ENCODE measurements at places on chromosomes 11 and 22.
A peak's percentile ranks its signal among the peaks of the same experiment; 100 is the strongest.

DNA sequence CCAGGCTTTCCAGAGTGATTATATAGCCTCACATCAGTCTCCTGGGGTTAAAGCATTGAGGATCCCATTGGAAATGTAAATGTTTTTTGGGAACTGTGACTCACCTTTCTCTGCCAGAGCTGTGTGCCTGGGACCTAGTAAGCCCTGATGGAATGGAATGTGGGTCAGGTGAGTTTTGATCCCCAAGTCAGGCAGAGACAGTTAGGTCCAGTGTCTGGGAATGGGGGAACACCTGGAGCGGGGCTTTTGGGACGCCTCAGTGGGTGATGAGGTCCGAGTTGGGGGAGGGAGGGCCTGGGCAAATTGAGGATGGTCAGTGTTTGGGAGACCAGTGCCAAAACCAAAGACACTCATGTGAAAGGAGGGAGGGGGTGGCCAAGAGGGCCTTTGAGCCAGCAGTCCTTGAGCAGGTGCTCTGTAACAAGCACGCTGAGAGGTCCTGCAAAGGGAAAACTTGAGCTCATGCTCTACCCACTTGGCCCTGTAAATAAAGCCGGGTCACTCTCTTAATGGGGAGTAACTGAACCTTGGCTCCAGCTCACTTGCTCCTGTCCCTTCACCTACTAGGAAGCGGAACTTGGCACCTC, 104.7 kb downstream of the NAV2 start:
- DNase-seq = no peak

DNA sequence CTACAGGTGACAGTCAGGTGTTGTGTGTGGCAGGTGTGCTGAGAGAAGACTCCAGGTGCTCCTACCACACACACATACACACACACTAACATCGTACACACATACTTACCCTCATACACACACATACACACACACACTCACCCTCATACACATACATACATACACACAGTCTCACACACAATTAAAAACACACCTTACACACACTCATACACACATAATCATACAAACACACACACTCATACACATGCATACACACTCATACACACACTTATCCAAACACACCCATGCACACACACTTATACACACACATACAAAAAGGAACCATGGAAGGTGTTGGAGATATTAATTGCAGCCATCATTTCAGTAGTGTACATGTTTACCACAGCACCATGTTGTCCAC, 4.6 kb downstream of the KRTAP5-3 start:
- no peak for DNase-seq

DNA sequence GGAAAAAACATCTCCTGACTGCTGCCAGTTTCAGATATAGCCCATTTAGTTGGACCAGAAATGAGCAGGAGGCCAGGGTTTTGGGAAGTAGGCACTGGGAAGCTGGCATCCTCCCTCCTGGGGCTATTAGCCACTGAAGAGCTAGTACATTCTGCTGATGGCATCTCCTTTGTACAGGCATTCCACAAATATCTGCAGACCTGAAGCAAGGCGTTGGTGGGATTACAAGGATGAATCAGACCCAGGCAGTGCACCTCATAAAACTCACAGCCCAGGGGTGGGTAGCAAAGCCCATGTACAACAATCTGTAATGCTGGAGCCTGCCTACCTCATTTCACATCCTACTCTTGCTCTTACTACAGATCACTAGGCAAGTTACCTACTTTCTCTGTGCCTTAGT, 27.5 kb upstream of the POU2AF1 start:
- DNase-seq = no peak

- no peak for DNase-seq
Measured at GRCh38 chr11:132886335-132886734, 646.0 kb downstream of the OPCML start.

GRCh38 chr11:31214372-31214771, 155.2 kb downstream of the DCDC1 start:
- no peak for DNase-seq

DNA sequence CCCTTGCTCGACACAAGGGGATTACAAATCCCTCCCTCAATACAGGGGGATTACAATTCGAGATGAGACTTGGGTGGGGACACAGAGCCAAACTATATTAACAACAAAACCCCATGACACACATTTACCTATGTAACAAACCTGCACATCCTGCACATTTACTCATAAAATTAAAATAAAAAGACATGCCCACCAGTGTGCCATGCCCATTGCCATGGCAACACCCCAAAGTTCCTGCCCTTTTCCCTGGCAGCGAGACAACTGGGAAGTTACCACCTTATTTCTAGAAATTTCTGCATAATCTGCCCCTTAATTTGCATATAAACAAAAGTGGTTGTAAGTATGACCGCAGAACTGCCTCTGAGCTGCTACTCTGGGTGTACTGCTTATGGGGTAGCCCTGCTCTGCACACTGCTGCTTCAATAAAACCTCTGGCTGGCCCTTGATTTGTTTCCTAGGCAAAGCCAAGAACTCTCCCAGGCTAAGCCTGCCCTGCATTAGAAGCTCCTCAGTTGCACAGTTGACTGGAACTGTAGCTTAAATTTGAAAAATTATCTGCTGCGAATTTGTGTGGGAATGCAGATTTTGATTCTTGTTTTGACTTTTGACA, 8.6 kb upstream of the INCENP start:
- no peak for DNase-seq

GRCh38 chr22:37275622-37276021, 6.7 kb upstream of the CYTH4 start:
- DNase-seq = no peak

DNA sequence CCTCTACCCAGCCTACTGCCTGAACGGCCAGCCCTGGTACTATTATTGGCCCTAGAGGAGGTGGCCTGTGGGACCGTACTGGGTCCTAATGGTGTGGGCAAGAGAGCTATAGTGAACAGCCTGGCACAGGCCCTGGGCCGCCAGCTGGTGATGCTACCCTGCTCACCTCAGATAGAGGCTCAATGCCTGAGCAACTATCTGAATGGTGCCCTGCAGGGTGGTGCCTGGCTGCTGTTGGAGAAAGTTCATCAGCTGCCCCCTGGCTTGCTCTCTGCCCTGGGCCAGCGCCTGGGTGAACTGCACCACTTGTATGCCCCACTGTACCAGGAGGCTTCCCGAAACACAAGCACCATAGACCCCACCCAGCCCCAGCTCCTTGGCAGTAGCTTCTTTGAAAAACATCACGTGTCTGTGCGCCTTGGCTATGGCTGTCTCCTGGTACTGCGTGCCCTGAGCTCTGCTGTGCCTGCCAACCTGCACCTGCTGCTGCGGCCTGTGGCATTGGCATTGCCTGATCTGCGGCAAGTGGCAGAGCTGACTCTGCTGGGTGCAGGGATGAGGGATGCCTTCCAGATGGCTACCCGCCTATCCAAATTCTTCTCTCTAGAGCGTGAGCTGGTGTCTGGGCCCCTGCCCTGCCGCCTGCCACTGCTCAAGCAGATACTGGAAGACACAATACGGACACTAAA, 49.0 kb downstream of the DNHD1 start:
- no peak for DNase-seq

GRCh38 chr11:31355131-31355530, 14.4 kb downstream of the DCDC1 start:
- no peak for DNase-seq

DNA sequence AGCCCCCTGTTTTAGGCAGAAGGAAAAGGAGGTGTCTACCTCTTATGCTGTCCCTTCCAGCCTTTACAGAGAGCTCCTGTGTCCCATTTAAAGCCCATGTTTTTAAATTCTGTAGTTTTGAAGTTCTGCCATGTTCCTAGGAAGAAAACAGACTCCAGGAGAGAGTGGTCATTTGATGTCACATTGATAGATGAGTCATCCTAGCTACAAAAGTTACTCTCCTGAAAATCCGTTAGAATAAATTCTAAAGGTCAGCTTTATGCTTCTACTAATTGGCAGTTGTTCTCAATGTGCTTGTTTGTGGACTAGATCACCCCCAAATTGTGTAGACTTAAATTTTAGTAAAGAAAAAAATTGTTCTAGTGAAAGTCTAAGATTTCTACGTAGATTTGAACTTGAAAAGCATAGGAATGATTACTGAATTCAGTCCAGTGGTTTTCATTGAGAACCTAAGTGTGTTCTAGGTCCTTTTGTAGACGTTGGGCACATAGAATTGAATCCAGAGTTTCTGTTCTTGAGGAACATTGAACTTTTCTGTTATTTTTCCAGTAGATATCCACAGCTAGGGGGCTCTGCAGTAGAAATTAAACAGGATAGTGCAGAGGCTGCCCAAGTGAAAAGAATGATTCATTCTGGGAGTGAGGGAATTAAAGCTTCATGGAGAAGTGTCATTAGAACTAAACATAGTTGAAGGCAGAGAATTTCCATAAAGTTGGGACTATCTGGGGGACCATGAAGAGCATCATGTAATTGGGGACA, 140.6 kb upstream of the RASSF10 start:
- DNase-seq = no peak

- DNase-seq = no peak
Measured at GRCh38 chr11:9057888-9058287, 33.5 kb downstream of the SCUBE2 start.

DNA sequence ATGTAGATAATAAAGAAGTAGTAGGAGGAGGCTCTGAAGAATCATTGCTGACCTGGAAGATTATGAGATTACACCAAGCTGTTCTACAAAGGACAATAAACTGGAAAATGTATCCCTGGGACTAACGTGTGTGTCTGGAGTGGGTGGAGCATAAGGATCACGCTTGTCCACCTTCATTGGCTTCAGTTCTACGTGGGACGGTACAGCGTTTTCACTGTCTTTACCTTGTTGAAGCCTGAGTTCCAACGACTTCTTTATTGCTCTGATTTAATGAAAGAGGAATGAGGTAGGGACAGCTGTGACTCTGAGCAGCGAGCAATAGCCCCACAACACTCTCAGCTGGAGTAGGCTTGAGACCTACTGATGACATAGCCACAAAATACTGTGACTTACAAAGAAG, 87.0 kb downstream of the ARHGAP42 start:
- no peak for DNase-seq

GRCh38 chr22:24329453-24329852, 58.8 kb downstream of the SPECC1L start:
- DNase-seq = no peak

GRCh38 chr11:97893612-97894011, 1127.1 kb upstream of the CNTN5 start:
- DNase-seq = no peak

DNA sequence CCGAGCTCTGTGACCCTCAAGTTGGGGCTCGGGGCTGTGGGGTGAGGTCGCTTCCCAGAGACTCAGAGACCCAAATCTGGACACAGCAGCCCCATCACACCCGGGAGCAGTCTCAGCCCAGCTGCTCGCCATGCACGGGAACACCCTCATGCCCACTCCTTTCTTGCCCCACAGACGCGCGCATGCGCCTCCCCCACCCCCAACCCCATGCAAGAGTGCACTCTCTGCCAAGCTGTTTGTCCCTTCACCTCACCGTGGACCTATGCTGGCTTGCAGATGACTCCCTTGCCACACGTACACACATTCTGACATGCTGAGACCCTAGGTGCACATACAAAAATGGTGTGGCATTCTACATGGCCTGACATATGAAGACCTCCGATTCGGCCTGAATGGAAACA, 478 bp upstream of the CD248 start:
- DNase-seq = no peak

- no peak for DNase-seq
Measured at GRCh38 chr11:107468596-107468995, 11.0 kb upstream of the CWF19L2 start.

DNA sequence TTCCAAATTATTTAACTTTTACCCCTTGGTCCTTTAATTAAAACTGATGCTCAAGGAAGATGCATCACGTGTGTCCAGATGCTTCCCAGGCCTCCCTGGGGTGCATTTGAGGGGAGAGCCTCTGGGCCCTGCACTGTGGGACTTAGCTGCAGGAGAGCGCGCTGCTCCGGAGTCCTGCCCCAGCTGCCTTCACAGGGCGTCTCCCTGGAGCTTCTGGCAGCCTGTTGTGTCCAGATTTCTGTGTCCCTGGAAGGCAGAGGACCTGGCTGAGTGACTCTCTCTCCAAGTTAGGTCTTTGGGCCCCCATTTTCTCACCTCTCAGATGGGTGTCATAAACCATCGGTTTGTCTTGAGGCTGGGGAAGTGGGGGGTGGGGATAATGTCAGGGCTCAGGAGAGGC, 3.0 kb downstream of the ARHGAP8 start:
- DNase-seq = no peak

DNA sequence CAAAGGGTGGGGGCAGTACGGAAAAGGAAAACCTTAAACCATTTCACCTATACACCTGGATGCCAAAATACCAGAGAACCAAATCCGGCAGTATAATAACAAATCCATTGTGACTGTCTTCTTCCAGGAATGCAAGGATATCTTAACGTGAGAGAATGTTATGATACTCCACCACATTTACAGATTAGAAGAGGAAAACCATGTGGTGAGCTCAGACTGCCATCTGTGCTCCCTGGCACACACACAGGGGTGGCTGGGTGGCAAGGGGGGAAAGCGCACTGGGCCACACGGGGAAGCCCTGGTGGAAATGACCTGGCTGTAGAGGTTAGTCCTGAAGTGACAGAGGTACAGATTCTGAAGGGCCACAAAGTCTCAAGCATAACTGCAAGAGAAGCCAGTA, 9.9 kb downstream of the EIF1AD start:
- DNase-seq = no peak

DNA sequence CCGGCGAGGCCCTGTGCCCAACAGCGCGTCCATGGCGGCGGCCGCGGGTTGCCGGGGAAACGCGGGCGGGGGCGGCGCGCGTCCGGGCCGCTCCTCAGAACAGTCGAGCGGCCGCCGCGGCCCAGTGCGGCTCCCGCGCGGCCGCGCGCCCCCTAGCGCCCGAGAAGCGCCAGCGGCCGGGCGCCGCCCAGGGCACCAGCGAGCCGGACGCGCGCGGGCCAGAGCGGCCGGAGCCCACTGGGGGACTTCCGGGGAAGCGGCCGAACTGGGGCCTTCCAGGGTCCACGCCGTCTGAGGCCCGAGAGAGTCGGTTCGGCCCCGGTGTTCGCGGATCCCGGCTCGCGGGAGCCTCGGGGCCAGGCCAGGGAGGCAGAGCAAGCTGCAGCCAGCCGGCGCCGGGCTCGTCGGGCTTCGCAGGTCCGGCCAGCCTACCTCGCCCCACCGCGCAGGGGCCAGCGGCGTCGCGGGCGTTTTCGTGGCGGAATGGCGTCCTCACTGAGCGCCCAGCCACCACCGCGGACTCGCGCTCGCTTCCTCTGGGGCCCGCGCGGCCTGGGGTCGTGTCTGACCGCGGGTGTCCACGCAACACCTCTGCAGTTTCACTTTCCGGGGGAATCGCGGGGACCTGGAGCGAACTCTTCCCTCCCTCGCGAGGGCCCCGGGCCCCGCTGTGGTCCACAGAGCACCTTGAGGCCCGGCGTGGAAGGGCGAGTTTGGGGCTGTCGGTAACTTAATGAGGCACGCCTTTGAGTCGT, at the start of gene DENND6B:
Gene DENND6B (minus strand): TSS at position 57 of the 755 bp plus-strand sequence. CDS start 24 bp downstream, at position 33.
- DNase-seq = peak; percentile 64

DNA sequence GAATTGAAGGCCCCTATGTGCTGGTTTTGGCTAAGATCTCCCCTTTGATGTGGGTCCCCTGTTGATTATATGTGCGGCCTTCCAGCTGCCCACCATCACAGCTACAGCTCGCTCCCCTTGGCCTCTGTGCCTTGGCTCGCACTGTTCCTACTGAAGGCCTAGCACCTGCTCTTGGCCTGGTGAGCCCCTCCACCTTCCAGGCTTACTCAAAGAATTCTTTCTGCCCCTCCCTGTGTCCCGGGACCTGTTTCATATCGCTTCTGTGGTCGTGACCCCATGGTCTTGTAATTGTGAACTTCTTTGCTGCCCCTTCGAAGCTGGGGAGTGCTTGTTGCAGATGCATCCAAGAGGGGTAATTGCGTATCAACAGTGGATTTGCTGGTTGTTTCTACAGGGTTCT, 12.5 kb downstream of the PEX26 start:
- no peak for DNase-seq

- no peak for DNase-seq
Measured at GRCh38 chr11:66835768-66836405, 7.4 kb upstream of the RCE1 start.

Data from stimulated activated CD4-positive, alpha-beta T cell treated with anti-CD3 and anti-CD28 coated beads, Interleukin-15, amount 100 ng/mL, for 1 hour (primary cell).